ENCODE measurements at places on chromosomes 11 and 22.

GRCh38 chr11:59556115-59556916 lies 45.0 kb downstream of the OR4D9 start:
- DNase-seq = peak; percentile 92

DNA sequence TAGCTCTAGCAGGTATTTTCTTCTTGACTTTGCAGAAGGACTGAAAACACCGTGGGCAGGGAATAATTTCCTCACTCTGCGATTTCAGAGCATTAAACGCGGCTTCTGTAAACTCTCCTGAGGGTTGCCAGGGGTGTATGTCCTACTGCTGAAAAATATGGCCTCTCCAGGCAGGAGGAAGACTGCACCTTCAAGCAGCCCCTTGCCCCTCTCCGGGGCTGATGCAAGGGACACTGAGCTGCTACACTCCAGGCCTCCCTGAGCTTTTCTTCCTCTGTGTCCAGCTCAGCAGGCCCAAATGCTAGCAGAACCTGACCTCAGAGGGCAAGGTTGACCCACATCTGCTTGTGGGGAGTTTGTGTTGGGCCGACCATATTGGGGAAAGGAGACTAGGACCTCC lies 2.2 kb downstream of the CD6 start:
- no peak for DNase-seq

DNA sequence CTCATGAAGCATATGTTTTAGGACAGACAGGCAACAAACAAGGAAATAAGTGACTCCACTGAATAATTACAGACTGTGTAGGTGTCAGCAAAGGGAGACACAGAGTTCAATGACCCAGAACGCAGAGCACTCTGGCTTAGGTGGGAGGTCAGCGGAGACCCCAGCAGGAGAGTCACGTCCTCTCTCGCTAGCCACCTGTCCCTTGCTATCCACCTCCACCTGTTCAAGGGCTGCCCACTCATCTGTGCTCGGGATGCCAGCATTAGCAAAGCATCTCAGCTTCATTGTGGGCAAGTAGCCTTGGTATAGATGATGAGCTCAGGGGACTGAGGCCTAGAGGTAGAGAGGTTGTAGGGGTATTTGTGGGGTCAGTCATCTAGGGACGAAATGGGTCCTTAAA lies 21.8 kb upstream of the ATXN10 start:
- no peak for DNase-seq

DNA sequence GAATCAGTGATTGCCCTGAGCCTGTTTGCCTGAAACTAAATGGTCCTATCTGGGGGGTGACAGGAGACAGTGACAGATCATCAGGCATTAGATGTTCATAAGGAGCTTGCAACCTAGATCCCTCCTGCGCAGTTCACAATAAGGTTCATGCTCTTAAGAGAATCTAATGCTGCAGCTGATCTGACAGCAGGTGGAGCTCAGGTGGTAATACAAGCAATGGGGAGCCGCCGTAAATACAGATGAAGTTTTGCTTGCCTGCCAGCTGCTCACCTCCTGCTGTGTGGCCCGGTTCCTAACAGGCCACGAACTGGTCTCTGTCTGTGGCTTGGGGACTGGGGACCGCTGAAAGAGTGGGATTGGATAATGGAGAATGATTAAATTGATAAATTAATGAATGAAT lies 14.0 kb downstream of the NOX4 start:
- DNase-seq = no peak

GRCh38 chr11:3860375-3860774 lies 4.9 kb downstream of the STIM1 start:
- peak; percentile 41 for DNase-seq

DNA sequence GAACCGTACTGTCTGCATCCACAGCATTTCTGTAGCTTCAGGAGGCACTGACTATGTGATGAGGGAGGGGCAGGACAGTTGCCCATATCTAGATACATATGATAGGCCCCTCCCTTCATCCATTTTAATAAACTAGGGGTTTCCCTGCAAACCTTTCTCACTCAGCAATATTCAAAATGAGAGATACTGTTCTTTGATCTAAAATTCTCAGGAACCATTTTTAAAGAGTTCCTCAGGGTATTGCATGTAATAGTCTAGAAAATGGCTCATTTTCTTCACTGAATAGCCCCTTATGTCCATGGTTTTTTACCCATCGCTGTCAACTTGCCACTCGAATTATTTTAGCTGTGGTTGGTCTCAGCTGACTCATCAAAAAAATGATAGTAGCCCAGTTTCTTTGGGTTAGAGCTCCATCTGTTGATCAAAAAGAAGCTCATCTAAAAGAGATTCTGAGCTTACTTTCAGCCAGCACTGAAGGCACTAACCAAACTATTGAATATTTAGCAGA lies 37.0 kb upstream of the DNAJB7 start:
- peak; percentile 68 for DNase-seq

GRCh38 chr11:45795379-45795778 lies 9.6 kb upstream of the SLC35C1 start:
- DNase-seq = no peak

DNA sequence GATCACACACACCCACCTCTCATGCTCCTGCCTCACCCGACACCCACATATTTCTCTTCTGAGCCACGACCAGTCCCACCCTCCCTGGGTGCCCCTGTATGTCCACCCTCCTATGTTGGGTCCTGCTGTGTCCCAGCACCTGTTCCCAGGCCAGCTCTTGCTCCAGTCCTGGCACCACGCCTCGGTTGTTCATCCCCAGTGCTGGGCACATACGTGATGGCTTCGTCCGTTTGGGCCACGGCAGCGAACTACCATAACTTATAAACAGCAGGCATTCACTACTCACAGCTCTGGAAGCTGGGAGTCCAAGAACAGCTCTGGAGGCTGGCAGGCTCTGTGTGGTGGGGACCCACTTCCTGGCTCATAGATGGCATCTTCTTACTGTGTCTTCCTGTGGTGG lies 116.9 kb downstream of the BRD1 start:
- DNase-seq = no peak

DNA sequence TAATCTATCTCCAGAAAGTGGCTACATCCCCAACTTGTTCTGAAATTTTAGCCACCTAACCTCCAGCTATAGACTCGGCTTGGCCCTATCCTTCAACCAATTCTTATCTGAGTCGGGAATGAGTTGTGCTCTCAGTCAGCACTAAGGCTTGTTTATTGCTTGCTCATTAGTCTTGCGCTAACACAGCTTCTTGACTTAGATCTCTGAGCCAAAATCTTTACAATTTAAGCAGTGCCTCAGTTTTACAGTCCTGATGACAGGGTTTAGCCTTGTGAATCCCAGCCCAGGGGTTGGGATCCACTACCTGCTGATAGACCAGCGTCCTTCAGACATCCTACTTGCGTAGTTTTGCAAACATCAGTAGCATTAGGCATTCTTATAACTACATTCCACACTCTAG lies 144.6 kb downstream of the NOX4 start:
- no peak for DNase-seq

- no peak for DNase-seq
These were observed 34.6 kb downstream of the ZNRF3 start for GRCh38 chr22:28917747-28918549.

GRCh38 chr22:42596336-42596735 lies 18.3 kb downstream of the POLDIP3 start:
- no peak for DNase-seq

GRCh38 chr22:19518635-19519034 lies 5.6 kb downstream of the CLDN5 start:
- DNase-seq = no peak

DNA sequence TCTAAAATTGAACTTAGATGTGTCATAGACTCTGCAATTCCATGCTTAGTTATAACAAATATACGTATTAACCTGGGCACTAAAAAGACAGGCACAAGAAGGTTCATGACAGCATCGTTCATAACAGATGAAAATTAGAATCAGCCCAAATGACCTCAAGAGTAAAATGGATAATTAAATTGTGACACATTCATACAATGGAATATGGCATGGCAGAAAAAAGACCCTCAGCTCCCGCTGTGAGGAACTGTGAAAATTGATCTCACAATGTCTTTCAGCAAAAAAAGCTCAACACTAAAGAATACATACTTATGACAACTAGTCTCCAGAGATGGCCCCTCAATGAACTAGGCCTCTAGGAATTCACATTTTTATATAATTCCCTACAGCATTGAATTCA lies 386.0 kb downstream of the GUCY1A2 start:
- DNase-seq = no peak

GRCh38 chr22:24033731-24034130 lies 22.6 kb downstream of the CABIN1 start:
- no peak for DNase-seq

GRCh38 chr22:35539910-35540594 lies 579 bp upstream of the RASD2 start:
- DNase-seq = peak; percentile 61

DNA sequence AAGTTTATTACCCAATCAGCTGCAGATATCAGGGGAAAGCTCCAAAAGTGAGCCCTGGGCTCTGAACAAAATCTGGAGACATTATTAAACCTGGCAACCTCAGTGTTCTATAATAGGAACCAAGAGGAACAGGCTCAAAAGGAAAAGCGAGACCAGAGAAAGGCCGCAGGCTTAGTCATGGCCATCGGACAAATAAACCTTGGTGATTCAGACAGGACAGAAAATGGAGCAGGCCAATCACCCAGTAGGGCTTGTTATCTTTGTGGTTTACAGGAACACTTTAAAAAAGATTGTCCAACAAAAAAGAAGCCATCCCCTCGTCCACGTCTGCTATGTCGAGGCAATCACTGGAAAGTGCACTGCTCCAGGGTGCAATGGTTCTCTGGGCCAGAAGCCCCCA lies 7.7 kb upstream of the PANX1 start:
- DNase-seq = no peak

DNA sequence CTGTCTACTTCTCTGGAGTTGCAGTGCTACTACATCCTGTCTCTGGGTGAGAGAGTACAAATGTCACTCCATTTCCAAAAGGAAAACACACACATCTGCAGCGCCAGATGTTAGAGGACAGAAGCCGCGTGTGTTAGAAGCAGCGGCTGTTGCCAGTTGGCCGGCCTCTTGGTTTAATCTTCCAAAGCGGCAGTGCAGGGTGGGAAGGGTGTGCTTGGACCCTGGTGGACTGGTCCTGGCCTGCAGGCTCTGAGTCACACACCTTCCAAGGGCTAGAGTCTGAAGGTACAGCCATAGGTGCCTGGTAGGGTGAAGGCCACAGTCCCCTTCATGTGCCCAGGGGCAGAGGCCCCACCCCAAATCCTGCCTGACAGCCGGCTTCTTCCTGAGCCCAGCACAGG lies 99.8 kb downstream of the CTTN start:
- DNase-seq = no peak

- DNase-seq = peak; percentile 61
These were observed 43.6 kb upstream of the POU2AF1 start for GRCh38 chr11:111422494-111423249.

DNA sequence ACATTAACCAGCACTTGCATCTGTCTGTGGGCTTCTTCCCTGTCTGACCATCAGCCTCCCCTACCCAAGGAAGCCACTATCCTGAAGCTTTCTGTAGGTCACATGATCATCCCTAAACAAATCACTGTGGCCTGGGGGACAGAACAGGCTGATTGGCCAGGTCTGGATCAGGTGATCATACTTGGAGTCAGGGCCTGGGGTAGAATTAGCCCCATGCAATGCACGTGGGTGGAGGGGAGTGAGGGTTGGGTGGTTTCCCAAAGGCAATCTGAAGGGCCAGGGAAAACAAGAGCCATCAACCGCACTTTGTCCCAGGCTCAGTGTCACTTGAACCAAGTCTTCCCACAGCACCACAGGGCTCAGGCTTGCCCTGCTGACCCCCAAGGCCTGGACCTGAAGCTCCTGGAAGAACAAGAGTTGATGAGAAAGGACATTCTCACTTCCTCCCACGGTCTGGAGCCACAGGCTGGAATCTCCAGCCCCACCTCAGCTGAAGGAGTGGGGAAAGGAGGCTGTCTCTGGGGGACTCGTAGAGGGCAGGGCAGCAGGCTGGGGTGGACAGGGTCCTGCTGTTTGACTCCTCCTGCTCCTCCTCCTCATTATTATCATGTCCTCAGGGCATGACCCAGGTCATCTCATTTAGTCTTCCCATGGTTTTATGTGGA lies 31.5 kb upstream of the TSPAN18 start:
- DNase-seq = no peak

DNA sequence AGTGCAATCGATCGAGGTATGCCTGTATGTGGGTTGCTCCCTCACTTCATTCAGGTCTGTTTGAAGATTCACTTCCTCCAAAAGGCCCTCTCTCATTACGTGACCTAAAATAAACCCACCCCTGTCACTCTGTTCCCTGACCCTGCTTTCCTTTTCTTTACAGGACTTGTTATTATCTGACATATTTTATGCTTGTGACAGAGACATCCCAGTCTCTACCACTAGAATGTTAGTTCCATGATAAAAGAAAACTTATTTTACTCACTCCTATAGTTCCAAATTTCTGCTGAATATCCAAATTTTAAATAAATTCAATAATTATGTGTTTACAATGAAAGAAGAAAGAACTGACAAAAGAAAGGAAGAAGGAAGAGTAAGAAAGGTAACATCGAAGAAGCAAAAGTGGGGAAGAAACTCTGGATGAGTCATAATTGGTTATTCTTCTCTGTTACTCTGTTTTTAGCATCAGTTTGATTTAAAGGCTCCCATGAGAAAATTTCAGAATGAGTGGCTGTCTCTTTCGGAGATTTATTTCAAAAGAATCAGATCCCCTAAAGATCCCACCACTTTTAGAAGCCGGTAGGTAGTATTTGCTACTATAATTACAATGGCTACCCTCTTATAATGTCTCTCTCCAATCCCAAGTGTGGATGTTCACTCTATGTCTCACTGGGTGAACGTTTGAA lies 33.5 kb downstream of the ENTHD1 start:
- DNase-seq = peak; percentile 54

- no peak for DNase-seq
These were observed 5.6 kb downstream of the DDX10 start for GRCh38 chr11:108670451-108670850.

DNA sequence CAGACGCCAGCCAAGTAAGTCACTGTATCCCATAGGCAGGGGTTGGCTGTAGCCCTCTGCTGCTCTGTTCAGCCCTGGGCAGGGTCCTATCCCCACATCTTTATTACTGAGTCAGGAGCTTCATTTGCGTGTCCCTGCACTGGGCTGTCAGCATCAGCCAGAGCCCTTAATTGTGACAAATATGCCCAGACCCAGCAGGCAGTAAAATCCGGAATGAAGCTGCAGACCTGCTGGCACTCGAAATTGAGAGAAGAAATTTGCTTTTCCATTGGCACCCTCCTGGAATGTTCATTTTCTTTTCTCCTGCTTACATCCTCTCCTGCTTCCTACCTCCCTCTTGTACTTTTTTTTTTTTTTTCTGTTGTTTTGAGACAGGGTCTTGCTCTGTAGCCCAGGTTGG lies 43.8 kb downstream of the CEP164 start:
- no peak for DNase-seq

DNA sequence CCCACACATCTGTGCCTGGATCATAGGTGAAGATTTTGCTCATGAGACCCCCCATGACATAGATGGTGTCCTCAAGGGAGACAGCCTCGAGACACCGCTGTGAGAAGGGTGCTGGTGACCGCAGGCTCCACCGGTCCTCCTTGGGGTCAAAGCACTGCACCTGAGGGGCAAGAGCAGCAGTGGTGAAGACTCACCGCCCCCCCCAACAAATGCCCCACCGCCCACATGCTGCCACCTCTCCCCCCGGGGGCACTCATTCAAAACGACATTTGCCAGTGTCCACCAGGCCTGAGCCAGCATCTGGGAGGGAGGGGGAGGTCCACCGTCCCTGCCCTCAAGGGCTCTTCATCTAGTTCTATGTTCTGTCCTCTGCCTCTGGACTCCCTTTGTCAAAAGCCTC lies 9.3 kb downstream of the KLHL35 start:
- no peak for DNase-seq

- peak; percentile 47 for DNase-seq
These were observed 988 bp upstream of the FLI1 start for GRCh38 chr11:128692753-128693415.

- DNase-seq = no peak
These were observed 50.7 kb upstream of the RAPSN start for GRCh38 chr11:47499614-47500013.

- DNase-seq = no peak
These were observed at the start of gene NFAM1 for GRCh38 chr22:42432020-42432596. TSS of gene NFAM1 (minus strand) at chr22:42432403. CDS start at chr22:42432357, 46 bp downstream.
